Muscle of back (tissue), 13 donors: ENCODE measurements at places on chromosomes 12 and 14. TPM values are rescaled to one million over a fixed set of nuclear protein-coding genes. Genes with fewer than 3 reads are reported as not detected.

SLCO1B1 gene
- 0.08 TPM for polyA plus RNA-seq

KLRK1 gene
- polyA plus RNA-seq = 2.0 TPM

POU6F1 gene
- polyA plus RNA-seq = 9.5 TPM

SMCO3 gene
- 0.11 TPM for polyA plus RNA-seq

CCDC196 gene
- polyA plus RNA-seq = not detected

CLEC1B gene
- polyA plus RNA-seq = not detected

ALX1 gene
- polyA plus RNA-seq = 0.25 TPM

YBX3 gene
- 793 TPM for polyA plus RNA-seq

TTC6 gene
- polyA plus RNA-seq = 0.18 TPM

SLC16A7 gene
- 4.0 TPM for polyA plus RNA-seq
